ENCODE measurements at places on chromosomes 1 and 21.

DNA sequence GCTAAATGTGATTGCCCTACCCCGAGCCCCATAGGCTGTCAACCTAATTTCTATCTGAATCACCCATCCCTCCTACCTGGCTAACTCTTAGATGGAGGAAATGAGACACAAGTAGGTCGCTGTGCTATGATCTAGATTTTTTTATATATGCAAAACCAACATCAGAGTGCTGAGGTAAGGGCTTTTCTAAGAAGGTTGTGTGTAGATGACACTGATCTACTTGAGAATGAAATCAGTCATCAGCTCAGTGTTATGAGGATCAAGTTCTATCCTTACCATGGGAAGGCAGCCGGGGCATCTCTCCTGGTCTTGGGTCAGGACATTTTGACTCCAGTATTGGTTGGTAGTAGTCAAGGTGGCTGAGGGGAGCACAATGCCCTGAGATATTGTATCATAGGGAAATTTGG lies 23.6 kb downstream of the SLAMF1 start:
- DNase-seq, result no peak

GRCh38 chr1:59443310-59443709 lies 146.4 kb downstream of the FGGY start:
- no peak for DNase-seq

- no peak for DNase-seq
Measured at GRCh38 chr1:147597010-147597409, 55.7 kb downstream of the BCL9 start.

DNA sequence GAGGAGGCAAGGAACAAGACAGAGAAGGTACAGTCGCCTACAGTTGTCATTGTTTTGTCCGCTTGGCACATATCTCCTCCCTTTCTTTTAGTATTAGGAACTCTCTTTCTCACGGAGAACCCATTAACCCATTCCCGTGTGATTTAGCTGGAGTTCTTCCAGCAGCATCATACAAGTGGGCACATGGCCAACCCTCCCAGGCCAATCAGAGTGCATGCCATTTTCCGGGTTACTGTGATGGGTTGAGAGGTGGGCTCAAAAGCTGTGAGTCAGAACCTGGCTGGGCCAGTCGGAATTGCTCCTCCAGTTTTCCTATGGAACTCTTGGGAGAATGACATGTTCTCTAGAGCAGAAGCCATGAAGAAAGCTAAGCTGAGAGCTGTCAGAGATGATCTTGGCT lies 83.1 kb upstream of the SOD1 start:
- DNase-seq, result no peak

DNA sequence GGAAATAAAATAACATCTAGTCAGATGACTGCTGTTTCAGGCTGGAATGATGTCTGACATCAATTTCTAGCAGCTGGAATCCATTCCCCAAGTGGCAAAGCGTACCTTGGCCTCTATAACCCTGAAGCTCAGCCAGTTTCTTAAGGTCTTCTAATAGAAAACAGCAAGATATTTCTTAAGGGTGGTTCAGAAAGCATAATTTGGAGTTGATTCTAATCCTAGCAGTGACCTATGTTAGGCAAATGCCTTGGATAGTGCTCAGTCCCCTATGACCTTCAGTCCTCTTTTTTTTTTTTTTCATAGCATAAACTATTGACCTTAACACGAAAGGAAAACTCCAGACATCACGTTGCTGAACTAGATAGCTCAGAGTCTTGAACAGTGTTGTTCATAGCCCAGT lies 56.5 kb downstream of the LAMC2 start:
- DNase-seq, result no peak

- no peak for DNase-seq
Measured at GRCh38 chr21:41823906-41824305, 55.2 kb downstream of the PRDM15 start.

GRCh38 chr1:94037392-94038229 lies 83.3 kb downstream of the ABCA4 start:
- no peak for DNase-seq

DNA sequence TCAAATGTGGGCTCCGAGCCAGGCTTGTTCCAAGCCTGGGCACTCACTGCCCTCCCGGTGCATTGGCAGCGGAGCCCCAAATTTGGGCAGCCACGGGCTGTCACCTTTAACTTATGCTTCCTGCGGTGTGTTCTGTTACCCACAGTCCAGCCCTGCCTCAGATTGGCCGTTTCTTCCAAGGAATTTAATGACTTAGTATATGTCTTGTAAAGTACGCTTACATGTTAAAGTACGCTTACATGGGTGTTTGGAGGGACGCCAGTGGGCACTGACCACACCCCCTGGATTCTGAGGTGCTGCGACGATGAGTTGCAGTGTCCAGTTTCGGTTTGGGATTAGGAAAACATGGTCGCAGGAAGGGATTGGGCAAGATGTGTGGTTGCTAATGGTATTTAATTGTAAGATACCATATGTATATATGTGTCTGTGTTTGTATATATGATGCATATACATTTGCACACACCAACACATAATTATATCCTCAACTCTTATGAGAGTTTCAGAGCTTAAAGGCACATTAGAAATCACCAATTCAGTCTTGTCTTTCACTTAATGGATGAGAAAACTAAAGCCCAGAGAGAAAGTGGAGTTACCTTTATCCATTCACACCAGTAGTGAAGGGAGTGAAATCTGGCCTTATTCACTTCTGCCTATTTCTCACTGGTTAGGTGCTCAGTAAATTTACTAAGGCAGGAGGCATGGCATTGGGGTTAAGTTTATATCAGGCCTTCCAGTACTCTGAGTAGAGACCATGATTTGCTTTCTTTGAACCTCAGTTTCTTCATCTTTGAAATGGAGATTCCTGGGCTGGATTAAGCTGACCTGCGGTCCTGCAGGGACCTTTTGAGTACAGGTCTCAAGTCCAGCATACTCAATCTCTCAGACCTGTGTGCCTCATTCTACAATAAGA lies 1.0 kb downstream of the SMYD2 start:
- no peak for DNase-seq

GRCh38 chr1:152739841-152740240 lies 18.0 kb upstream of the KPRP start:
- no peak for DNase-seq

DNA sequence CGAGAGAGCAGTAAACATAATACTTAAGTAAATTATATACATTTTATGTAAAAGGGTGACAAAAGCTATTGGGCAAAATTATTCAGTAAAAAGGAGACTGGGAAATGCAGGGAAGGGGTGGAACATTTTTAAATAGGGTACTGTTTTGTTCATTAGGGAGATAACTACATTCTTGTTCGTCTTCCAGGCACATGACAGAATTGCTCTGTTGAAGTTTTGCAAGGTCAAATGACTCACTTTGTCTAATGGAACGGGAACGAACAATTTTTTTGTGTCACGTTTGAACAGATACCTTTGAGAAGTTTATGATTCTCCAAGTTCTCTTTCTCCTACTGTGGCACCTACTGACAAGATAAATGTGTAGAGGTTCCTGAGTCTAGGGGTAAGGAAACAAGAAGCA lies 382.3 kb upstream of the ZRANB2 start:
- DNase-seq, result no peak

DNA sequence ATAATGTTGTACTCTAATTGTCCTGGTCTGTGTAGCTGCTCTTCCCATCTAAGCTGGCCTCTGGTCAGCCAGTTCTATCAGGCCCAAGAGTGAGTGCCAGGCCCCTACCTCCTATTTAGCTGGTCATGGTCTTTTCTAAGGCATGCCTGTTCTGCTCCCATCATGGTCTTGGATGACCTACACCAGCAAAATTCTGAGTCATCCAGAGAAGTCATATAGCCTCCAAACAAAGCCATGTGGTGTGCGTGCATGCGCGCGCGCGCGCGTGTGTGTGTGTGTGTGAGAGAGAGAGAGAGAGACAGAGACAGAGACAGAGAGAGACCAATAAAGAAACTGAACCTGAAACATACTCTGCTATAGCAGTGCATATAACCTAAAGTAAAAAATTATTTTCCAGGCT lies 254.4 kb downstream of the BRINP2 start:
- no peak for DNase-seq

GRCh38 chr1:205523891-205524793 lies 19.7 kb downstream of the CDK18 start:
- DNase-seq, result peak; percentile 43

DNA sequence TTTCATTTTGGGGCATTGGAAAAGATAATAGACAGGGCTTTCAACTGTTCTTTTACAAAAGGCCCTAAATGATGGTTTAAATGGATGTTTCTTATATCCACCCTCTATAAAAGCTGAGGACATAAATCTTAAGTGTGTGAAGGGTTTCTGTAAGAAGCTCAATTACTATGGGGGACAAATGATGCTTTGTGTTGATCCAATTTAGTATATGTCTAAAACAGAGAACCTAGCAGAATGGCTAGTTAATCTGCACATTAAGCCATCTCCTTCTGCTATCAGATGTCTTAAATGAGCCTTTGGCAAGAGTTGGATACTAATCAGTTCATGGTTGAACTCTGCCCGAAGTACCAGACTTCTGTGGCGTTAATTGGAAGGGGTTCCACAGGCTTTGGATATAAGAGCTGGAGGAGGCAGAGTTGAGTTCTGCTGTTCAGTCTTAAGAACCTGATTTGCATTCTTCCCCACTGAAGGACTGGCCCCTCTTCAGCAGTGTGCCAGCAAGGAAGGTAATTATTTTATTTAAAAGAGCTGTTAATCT lies 43.1 kb downstream of the PTGFRN start:
- DNase-seq, result no peak

- peak; percentile 24 for DNase-seq
Measured at GRCh38 chr1:13813398-13814012, 113.5 kb downstream of the PRDM2 start.

DNA sequence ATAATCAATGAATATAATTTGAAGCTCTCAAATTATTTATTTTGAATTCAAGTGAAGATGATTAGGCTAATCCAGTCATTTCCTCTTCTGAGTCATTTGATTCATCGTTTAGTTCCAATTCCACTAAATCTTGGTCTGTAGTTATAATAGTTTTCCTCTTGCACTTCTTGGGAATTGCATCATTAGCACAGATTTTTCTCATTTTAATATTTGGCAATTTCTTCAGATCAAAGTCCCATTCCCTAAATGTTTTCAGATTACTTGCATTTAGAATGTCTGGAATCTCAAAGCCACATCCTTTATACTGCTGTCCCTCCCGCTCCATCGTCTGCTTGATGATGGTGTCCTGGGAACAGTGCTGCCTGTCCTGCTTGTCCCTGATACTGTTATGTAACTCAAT lies 43.5 kb downstream of the MAST2 start:
- no peak for DNase-seq

- DNase-seq, result no peak
Measured at GRCh38 chr1:32612189-32612881, 38.0 kb downstream of the ZBTB8OS start.

GRCh38 chr1:232134365-232134764 lies 495.6 kb downstream of the SIPA1L2 start:
- DNase-seq, result no peak

- DNase-seq, result no peak
Measured at GRCh38 chr1:59393211-59394180, 96.6 kb downstream of the FGGY start.

DNA sequence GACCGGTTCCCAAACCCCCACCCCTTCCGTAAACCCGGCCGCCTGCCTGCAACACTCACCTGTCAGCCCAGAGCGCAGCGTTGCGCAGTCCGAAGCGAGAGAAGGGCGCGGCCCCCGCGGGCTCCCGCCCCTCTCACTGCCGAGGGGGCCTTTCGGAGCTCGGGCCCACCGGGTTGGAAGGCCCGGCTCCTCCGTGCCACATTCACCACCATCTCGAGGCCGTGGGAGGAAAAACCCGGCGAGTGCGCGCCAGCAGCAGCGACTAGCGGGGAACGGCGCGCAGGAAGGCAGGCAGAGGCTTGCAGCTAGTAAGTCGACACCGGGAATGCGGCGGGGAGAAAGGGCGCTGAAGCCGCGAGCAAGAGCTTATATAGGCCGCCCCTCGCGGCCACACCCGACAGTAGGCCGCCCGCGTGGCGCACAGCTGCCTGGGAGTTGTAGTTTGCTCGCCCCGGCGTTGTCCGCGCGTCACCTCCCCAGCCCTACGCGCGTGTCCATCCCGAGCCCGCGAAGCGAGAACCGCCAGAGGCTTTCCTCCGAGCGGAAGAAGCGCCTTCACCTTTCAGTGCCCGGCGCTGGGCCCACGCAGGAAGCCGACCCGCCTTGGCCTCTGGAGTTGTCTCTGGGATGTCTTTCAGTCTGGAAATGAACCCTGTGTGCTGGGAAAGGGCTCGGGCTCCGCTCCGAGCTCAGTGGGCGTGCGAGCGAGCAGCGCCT lies 10.4 kb upstream of the RAB42 start:
- peak; percentile 83 for DNase-seq

DNA sequence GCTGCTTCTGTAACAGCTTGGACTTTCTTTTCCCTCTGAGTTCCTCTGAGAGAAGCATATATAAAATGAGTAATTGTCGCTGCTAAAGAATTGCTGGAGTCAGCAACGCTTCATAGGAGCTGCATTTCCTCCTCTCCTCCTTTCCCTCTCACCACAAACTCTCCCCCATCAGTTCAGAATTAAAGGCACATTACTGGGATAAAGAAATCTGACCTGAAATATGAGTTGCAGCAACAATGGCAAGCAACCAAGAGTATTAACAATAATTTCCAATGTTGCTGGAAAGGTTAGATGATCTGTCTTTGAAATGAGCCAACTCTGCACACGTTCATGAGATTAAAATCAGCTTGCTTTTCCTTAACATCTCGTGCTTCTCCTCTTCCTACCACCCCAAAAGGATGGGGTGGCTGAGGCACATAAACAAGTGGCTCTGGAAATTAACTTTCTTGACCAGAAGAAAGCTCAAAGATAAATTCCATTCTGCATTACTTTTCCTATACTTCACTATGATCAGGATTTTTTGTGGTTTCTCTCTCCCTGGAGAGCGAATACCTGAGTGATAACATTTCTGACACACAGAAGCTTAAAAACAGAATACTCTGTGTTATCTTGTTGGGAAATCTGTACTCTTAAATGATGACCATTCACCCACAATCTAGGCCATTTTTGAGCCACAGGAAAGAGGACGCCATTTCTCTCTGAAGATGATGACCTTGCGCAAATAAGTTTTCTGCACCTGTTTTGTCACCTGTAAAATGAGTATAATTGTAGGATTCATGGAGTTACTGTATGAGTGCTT lies 90.2 kb downstream of the TGFBR3 start:
- DNase-seq, result no peak

GRCh38 chr1:38781872-38782617 lies 77.5 kb downstream of the RRAGC start:
- no peak for DNase-seq
